ENCODE measurements at places on chromosomes 7 and 10. TPM values are rescaled to one million over a fixed set of nuclear protein-coding genes. Genes with fewer than 3 reads are reported as not detected.

Gene LEP
- total RNA-seq, result not detected

Gene ZNF425
- 7.1 TPM for total RNA-seq

Gene EPO
- total RNA-seq, result not detected

Gene ASB10
- not detected for total RNA-seq

GRCh38 chr7:108002726-108003598 lies at the start of gene LAMB1:
Gene LAMB1 (minus strand): TSS chr7:108003161. CDS start chr7:108002885, 276 bp downstream.
- DNase-seq, result peak; percentile 72

DNA sequence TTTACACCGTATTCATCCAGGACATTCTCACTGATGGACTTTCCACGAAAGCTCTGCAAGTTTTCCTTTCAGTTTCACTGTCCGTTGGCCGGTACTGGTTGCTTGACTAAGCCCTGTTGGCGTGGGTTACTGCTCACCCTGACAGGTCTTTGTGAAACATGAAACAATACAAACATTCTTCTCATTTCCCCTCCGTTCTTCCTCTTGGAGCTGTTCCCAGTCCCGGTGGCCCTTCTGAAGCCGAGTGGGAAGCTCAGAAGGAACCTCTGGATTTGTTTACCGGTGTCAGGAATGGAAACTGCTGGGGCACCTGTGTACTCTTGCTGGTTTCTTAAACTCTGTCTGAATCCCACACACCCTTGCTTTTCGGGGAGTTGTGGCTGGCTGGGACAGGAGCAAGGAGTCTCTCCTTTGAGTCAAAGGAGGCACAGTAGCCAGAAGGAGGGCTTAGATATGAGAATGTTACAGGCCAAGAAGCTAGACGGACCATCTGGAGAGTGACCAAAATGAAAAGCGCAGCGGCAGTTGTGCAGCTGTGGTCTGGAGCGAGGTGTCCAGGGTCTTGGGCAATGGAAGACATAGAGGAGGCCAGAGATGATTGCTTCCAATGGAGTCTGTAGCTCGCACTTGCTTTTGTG lies 45.7 kb downstream of the LYZL2 start:
- peak; percentile 75 for DNase-seq

DNA sequence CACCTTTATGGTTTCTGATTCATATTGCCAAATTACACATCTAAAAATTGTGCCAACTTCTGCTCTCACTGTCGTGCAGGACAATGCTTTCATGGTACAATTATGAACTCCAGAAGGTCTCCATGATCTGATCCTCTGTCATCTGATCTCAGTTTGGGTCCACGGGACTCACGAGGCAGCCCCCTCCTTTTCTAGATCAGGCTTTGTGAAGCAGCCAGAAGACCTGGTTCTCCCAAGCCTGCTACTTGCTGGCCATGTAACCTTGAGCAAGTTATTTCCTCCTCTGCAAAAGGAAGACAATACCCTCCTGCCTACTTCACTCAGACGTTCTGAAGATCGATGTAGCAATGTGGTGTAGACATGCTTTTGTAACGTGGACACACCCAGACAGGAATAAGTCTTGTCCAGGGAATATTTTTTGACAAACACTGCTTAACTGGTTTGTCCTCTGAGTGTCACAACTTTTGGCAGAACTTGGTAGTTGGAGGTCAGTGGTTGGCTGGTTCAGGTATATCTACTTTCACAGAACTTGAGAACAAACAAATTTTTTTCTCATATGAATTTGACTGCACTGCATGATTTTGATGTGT lies 19.6 kb downstream of the CALML3 start:
- no peak for DNase-seq

GRCh38 chr10:132069849-132070182 lies 4.1 kb downstream of the JAKMIP3 start:
- no peak for DNase-seq

- DNase-seq, result peak; percentile 25
These were observed 184.5 kb downstream of the PHTF2 start for GRCh38 chr7:77982926-77983550.

DNA sequence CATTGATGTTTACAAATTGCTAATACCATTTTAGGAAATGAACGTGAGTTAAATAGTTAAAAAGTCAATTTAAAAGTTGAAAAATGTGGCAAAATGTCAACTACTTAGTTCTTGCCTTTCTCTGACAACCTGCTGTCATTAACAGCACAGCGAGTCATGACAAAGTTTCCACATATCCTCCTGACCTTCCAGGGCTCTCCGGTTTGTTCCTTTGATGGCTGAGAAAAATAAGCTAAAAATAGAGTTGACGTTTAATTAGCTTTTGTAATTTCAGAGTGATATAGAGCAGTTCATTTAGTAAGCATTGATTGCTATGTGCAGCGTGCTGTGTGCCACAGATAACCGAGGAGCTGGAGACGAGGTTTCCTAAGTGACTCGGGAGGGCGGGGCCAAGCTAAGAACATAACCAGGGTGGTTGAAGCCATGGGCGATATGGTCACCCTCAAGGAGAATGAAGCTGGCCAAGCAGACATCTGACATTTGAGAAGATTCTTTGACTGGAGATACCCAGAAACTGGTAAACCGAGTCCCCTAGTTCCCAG lies 47.9 kb downstream of the OGDH start:
- no peak for DNase-seq

GRCh38 chr7:32042900-32043299 lies 27.3 kb downstream of the PDE1C start:
- no peak for DNase-seq

GRCh38 chr10:110516815-110517492 lies 19.2 kb downstream of the DUSP5 start:
- DNase-seq, result no peak

- no peak for DNase-seq
These were observed 87.5 kb upstream of the NMT2 start for GRCh38 chr10:15255961-15256360.

GRCh38 chr10:115727129-115727528 lies 545.9 kb downstream of the GFRA1 start:
- no peak for DNase-seq

DNA sequence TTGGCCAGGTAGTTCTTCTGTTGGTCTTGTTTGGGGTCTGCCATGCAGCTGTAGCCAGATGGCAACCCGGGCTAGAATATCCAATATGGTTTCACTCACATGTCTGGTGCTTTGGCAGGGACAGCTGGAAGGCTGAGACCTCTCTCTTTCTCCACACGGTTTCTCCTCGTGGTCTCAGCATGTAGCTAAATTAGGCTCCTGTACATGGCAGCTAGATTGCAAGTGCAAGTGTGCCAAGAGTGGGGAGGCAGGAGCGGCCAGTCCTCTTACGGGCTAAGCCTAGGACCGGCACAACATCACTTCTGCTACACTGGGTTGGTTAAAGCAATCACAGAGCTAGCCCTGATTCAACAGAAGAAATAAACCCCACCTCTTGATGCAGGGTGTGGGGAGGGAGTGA lies 9.3 kb upstream of the PDE1C start:
- DNase-seq, result no peak

DNA sequence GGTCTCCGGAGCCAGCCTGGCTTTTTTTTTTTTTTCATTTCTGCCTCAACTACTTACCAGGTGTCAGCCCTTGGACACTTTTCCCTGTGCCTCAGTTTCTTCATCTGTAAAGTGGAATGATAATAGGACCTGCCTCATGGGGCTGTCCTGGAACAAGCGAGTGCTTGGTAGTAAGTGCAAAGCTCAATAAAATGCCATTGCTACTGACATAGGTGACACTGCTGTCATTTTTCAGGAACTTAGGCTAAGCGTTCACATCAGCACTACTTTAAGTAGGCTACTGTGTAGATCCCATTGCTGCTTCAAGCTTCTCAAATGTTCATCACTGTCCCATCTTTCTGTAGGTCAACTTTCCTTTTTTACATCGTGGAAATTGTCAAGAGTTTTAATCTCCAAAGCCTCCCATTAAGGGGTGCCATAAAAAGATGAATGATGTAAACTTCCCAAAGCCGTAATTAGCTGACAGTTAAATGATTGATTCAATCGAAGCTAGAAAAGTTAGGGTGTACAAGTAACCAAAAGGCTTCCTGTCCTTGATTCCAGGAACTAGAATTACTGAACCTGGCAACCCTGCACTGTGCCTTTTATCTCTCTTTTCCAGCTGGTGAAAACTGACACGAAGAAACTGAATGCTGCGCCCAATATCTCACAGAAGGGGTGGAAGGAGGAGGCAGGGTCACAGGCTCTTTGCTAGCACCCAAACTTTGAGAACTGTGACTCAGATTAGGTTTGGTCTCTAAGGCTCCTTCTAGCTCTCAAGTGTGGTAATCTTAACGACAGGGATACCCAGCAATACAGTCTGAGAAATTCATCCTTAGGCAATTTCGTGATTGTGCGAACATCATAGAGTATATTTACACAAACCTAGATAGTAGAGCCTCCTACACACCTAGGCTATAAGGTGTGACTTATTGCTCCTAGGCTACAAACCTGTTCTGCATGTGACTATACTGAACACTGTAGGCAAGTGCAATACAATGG lies 861 bp upstream of the USP6NL start:
- DNase-seq, result no peak

All from astrocyte (in vitro differentiated cells and primary cell).